ENCODE measurements at places on chromosomes 11 and 22.

- DNase-seq: peak; percentile 98
Observed at GRCh38 chr11:85718991-85719807, 33.2 kb upstream of the CCDC89 start.

- peak; percentile 36 for DNase-seq
Observed at GRCh38 chr11:3808861-3809623, 682 bp downstream of the PGAP2 start.

- DNase-seq: no peak
Observed at GRCh38 chr22:38793317-38793716, 626 bp downstream of the DNAL4 start.

- no peak for DNase-seq
Observed at GRCh38 chr11:132310390-132311375, 940.3 kb downstream of the NTM start.

DNA sequence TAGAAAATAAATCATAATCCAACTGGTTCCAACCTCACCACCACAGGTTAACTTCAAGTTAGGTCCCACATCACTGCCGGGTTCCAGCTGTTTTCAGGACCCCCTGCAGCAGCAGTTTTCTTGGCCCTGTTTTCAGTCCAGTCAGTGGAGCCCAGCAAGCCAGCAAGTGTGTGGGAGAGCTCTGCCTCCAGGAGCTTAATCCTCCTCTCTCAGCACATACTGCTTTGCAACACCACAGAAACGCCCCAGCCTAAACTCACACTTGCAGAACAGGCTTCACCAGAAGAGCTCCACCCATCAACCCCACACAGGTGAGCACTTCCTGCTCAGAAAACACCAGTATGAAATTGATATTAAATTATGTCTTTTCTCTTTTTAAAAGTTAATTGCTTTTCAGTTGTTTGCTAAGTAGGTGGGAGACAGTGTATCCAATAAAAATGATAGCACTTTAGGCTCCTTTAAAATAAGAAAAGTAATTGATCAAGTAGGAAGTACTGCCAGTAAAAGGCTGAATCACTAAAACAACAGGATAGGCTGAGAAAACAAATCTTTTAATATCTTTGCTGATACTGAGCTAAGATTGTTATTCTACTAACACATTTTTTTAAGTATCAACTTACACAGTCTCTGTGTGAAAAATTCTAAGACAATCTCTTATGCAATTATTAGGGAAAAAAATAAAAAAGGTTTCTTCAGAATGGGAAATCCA is 81.5 kb upstream of the TP53AIP1 start:
- no peak for DNase-seq

DNA sequence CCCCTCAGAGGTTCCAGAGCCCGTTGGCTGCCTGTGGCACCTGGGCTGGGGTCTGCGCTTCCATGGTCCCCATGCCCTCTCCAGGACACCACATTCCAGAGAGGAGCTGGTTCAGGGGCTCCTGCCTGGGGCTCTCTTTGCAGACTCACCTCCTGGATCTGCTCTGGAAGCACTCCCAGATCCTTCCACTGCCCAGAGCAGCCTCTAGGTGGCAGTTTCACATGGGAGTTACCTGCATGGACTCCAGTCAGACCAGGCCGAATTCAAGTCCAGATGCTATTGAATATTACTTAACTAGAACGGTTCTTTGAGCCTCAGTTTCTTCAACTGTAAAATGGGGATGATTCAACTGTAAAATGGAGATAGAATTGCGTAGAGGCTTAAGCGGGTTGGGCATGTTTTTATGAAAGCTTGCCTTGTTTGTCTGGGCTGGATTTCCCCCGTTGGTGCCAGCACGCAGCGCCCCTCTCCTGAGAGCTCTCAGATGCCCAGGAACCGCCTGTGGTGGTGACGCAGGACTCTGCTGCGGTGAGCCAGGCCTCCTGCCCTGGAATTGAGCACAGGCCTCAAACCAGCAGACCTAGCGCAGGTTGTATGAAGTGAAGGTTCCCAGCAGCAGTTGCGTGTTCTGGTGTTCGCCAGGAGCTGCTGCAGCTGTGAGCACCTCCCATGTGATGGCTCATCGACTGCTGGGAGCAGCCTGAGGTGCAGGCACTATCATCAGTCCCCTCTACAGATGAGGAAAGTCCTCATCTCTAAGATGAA is 44.2 kb downstream of the LMO1 start:
- DNase-seq: peak; percentile 34

DNA sequence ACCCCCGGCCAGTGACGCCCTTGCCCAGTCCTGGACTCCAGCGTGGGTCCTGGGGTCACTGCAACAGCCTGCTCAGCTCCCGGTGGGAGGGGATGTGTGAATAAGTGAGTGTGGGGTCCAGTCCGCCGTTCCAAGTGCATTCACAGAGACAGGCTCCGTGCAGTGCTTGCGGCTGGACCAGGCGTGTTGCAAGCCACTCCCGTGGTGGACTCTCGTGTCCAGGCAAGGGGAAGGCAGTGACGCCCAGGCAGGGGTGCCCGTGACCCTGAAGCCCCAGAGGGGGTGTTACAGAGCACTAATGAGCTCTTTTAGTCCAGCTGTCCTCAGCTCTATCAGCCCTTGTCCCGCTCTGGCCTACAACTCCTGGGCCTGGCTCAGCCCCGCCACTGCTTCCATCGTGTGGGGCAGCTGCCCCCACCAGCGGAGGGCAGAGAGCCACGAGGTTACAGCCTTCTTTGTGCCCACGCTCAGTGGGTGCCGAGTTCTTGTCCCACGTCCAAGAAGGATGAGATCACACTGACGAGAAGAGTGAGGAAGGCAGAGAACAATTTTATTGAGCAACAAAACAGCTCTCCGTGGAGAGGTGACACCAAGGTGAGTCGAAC is 1807.5 kb downstream of the LRRC4C start:
- DNase-seq: no peak

DNA sequence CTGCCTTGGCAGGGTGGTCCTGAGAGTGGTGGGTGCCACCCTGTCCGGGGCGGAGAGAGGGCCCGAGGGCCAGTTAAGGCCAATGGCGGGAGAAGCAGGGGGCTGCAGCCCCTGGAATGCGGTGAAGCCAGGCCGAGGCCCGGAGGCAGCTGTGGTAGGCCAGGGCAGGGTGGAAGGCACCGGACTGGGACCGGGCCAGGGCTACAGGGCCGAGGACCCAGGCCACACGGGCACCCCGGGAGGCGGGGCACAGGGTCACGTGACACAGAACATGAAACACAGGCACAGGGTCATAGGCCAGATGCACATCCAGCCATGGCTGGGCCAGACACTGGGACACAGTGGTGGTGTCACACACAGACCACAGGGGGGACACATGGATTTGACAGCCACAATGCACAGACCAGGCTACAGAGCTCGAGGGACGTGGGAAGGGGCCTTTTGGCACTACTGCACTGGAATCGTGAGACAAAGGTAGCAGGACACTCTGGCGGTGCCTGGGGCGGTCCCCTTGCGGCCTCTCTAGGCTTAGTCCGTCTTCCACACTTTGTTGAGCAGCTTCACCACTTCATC is 2.8 kb downstream of the SLC25A1 start:
- DNase-seq: no peak

DNA sequence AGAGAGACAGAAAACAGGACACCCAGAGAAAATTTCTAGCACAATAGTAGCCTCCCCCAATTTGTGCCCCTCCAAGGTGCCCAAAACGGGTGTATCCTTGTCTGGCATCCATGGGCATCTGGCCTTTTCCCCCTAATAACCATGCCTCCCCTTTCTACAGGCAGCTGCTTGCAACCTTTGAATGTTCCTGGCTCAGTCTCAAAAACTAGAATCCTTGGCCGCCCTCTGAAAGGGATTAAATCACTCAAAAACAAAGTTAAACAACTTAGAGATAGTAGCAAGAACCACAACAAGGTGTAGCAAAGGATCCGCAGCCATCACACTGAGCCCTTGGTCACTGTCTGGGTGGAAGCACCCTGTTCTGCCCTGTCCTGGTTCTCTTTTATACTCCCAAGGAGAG is 105.6 kb downstream of the MN1 start:
- DNase-seq: no peak

- DNase-seq: no peak
Observed at GRCh38 chr11:69727266-69727665, 23.4 kb upstream of the FGF19 start.
